Progenitor cell of endocrine pancreas (in vitro differentiated cells): ENCODE measurements at places on chromosomes 11 and 22. TPM values are rescaled to one million over a fixed set of nuclear protein-coding genes. Genes with fewer than 3 reads are reported as not detected.

The ADORA2A gene
- 5.2 and 6.4 TPM in 2 replicates for total RNA-seq

The P2RY2 gene
- total RNA-seq, result 0.55 and 0.96 TPM in 2 replicates

The CCDC89 gene
- total RNA-seq, result not detected in 2 replicates

The MMP11 gene
- total RNA-seq, result 41.6 and 50.2 TPM in 2 replicates

The OR52E5 gene
- not detected in 2 replicates for total RNA-seq

The MUC5B gene
- not detected in 2 replicates for total RNA-seq

The OR4D9 gene
- not detected in 2 replicates for total RNA-seq

The ANGPTL5 gene
- total RNA-seq, result not detected in 2 replicates

The ZFP91 gene
- total RNA-seq, result 48.3 and 51.2 TPM in 2 replicates

The UBE2L3 gene
- 64.6 and 67.4 TPM in 2 replicates for total RNA-seq

The ZBTB16 gene
- total RNA-seq, result 29.6 and 32.6 TPM in 2 replicates

DNA sequence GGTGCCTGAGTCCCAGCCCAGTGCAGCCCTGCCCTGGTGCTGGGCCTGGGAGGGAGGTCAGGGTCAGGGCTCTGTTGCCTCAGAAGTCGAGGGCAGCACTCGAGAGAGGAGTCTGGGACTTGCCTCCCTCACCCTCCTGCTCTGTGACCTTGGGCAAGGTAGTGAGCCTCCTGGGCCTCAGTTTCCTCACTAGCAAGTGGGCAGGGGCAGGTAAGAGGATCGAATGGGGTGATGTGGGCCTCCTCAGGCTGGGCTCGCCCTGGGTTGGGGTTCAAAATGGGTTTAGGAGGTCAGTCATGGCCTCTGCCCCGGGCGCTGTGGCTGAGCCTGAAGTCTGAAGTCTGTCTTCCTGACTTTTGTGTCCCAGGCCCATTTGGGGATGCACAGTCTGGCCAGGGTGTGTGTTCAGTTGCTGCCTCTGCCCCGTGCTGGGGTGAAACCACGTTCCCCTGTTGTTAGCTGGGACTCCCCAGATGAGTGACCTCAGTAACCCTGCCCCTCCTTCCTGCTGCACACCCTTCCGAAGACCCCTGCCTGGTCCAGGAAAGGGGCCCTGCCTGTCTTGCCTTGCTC is 40.9 kb upstream of the CELSR1 start:
- DNase-seq, result no peak

- DNase-seq, result no peak
Measured at GRCh38 chr11:131192628-131193027, 177.8 kb upstream of the NTM start.

DNA sequence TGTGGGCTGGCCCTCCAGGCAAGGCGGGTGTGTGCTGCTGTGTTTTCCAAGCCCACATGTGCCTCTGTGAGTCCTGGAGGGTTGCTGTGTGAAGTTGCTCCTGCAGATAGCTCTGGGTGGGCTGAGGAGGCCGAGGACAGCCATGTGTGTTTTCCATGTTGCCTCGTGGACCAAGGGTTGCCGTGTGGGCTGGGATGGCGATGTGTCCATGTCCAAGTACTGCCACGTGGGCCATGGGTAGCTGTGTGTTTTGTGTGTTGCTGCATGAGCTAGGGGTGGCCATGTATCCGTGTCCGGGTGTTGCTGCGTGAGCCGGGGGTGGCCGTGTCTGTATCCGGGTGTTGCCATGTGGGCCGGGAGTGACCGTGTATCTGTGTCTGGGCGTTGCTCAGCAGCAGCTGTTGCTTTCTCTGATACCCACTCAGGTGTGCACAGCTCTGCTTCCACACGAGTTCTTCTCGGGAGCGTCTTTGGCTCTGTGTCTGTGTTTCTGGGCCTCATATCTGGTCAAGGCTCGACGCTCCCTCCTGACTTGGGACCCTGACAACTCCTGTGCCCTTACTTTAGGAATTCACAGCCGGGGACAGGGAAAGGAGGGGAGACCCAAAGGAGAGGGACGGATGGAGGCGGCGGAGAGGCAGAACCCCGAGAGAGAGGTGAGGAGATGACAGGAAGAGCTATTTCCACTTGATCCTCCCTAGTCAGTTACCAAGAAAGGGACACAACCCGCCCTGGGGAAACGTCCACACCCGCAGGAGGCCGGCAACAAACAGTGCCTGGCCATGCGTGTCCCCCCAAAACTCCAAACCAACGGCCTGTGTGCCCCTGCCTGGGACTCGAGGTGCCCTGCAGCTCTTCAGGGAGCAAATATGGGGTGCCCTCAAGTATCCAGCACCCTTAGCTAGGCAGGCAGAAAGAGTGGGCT is 83.1 kb downstream of the PHF21B start:
- no peak for DNase-seq

DNA sequence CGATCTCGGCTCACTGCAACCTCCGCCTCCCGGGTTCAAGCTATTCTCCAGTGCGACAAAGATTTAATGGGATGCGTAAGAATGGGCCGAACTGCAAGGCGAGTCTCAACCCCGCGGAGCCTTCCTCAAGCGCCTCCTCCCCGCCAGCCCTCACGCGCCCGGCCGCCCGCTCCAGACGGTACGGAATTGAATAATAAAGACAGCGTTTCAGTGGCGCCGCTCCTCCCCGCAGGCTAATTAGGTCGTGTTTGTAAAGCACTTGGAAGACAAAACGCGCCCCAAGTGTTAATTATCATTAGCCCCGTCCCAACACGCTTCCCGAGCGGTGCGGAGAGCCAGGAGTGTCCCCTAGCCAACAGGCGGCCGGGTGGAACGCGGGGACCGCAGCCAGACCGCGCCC is 192.0 kb downstream of the BUD13 start:
- DNase-seq, result no peak

GRCh38 chr22:24134090-24134846 is 47.0 kb upstream of the SUSD2 start:
- no peak for DNase-seq

- no peak for DNase-seq
Measured at GRCh38 chr11:57633394-57634070, 16.2 kb downstream of the YPEL4 start.

- peak; percentile 83 for DNase-seq
Measured at GRCh38 chr11:57667117-57667735, 688 bp upstream of the ZDHHC5 start.

DNA sequence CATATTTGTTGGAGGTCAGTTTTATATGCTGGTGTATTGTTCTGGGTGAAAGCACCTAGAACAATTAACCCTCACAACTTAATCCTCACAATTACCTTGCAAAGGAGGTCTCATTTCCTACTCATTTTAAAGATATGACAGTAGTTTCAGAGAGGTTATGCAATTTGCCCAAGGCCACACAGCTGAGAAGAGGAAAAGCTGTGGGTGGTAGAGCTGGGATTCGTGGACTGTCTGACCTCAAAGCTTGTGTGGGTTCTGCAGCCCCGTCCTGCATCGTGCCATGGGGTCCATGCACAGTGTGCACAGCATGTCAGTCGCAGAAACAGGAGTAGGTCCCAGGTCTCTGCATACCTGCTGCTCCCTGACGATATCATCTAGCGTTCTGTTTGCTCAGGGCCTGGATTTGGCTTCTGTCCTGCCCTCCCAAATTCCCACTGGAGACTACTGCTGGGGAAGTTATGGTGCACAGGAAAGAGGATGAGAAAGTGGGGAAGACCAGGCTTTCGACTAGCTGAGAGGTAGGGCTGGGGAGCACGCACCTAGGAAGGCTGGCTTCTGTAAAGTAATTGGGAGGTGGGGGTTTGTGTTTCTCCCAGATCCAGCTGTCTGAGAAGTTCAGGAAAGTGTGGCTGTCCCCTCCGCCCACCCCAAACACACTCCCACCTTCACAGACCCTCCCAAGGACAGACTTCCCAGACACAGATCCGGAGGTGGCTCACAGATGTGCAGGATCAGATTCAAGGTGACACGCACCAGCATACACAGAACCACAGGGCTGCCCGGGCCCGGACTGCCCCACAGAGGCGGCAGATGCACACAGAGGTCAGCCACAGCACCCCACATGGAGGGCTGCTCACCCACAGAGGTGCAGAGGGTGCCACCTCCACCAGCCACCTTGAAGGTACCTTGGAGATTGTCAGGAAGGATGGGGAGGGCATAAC is 2.0 kb downstream of the BACE1 start:
- no peak for DNase-seq

DNA sequence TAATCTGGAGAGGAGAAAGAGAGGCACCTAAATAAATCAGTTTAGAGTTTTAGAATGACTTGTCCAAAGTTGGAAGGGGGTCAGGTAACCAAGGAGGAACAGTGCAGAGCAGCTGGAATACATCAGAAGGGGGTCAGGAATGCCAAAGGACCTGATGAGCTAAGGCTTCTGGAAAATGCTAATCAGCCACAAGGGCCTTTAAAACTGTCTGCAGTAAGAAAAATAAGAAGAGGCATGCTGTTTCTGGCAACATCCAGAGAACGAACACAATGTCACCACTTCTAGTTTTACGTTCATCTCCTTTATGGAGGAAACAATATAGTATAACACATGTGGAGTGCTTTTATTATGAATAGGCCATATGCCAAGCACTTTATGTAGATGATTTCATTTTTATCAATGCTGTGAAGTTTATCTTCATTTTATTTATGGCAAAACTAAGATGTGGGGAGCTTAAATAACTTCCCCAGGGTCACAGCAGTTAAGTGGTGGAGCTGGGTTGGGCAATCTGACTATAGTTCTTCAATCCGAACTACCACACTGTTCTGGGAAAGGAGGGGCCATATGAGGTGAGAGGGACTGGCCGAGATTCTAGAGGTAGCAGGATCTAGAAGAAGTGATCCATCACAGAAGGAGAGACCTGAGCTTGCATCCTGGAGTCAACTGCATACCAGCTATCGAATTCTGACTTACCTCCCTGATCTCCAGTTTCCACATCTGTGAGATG is 22.6 kb downstream of the ACO2 start:
- DNase-seq, result no peak
